ENCODE measurements at places on chromosomes 13 and 19.

DNA sequence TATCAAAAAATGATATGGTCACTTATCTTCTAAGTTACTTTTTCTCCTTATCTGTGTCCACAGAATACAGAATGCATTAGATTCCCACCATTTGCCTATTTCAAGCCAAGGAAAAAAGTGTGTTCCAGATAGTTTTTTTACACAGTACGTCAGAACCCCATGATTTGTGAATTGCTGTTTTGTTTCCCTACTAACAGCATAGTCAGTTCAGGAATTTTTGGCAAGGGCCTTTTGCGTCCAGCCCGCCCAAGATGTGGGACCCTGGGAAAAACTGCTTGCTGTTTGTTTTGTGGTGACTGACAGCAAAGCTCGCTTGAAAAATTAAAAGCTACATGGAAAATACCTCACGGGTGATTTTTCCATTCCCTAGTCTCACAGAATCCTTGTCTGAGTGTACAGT lies 20.4 kb upstream of the FAM216B start:
- no peak for DNase-seq

GRCh38 chr19:2852598-2852997 lies 11.3 kb downstream of the ZNF555 start:
- DNase-seq = no peak

DNA sequence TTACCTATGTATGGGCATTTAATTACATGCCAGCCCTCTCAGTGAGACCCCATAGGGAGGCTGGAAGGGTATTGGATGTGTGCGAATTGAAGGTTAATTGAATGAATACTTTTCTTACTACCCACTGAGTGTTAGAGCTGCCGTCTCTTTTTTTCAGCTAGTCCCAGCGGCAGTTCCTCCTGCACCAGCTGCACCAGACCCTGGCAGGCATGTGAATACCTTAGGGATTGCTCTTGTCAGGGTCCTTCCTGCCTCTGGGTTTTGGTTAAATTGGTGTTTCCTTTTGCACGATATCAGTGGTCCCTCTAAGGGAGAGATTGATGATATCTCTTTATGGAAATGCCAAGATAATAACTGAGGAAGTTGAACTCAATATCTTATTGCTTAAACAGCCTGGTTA lies 9.8 kb upstream of the CXCL17 start:
- no peak for DNase-seq

DNA sequence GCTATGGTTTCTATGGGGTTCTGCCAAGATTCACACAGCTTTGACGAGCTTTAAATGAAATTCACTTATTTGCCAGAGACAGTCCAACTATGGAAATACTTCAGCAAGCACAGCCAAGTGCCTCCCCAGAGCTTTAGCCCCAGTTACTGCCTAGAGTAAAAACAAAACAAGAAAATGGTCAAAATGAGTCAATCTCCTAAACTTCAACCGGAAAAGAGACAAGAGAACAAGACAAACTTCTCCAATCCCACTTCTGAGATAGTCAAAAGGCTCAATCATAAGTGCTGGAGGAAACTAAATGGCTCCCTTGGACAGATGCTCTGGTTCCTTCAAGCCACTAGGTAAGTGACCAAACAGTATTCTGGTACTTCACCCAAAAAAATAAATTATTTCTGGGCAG lies 65.8 kb downstream of the KATNAL1 start:
- no peak for DNase-seq

GRCh38 chr13:54934121-54934520 lies 1905.5 kb downstream of the OLFM4 start:
- no peak for DNase-seq

DNA sequence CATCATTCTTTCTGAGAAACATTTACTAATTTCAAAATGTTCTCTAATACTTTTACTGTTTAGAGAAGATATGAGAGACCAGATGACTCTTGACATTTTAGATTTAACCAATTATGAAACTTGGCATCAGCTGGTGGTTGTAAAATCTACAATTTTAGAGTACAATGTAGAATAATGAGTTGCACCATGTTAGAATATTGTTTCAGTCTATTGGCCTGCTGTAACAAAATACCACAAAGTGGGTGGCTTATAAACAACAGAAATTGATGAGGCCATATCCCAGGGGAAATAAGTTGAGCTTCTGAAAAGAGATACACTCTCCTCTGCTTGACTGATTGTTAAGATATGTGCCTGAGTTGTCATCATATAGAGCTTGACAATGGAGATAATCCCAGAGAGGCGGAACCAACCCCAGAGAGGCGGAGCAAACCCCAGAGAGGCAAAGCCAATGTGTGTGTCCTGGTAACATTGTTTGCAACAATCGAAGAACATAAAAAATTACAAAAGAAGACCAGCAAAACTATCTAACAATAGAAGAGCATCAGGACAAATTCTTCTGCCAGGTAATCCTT lies 373.0 kb upstream of the SLITRK1 start:
- no peak for DNase-seq

GRCh38 chr19:911197-912033 lies 1.6 kb downstream of the R3HDM4 start:
- no peak for DNase-seq

GRCh38 chr19:10421240-10422045 lies 1.1 kb downstream of the PDE4A start:
- no peak for DNase-seq

- no peak for DNase-seq
These were observed 24.0 kb upstream of the SCEL start for GRCh38 chr13:77511552-77511951.

DNA sequence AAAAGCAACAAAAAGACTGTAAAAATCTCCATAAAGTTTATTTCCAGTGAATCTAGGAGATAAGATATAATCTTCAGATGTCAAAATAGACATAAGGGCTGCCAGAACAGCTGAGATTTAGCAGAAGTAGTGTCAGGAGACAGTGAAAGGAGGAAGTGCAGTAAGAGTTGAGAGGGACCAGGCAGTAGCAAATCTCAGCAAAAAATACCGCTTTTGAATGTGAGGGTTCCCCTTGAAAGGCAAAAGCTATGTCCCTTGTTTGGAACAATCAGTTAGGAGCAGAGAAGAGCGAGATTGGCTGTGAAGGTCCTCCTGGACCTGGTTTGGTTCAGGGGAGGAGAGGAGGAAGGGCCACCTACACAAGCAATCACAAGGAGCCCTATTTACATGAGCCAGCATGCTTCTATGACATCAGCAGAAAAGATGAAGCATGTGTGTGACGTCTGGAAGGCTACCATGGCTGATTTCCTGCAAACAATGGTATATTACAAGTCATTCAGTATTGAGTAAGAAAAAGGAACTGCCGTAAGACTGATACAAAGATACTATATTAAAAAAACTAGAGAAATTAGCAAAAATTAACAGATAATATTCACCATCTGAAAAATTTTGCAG lies 98.9 kb upstream of the SIAH3 start:
- DNase-seq = no peak

DNA sequence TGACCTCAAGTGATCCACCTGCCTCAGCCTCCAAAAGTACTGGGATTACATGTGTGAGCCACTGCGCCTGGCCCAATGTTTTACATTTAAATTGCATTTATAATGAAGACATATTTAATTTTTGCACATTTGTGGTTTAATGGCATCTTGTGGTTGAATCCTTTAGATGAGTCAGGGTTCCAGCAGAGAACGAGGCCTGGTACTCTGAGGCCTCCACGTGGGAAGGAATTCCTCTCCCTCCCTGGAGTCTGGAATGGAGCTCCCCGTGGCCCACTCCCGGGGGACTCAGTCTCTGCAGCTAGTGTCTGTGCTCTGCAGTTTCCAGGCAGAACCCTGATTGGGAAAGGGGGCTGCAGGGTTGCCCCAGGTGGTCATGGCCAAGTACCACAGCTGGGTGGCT lies 24.2 kb downstream of the ZFR2 start:
- DNase-seq = no peak

- no peak for DNase-seq
These were observed 4.0 kb downstream of the PDS5B start for GRCh38 chr13:32590266-32590665.

DNA sequence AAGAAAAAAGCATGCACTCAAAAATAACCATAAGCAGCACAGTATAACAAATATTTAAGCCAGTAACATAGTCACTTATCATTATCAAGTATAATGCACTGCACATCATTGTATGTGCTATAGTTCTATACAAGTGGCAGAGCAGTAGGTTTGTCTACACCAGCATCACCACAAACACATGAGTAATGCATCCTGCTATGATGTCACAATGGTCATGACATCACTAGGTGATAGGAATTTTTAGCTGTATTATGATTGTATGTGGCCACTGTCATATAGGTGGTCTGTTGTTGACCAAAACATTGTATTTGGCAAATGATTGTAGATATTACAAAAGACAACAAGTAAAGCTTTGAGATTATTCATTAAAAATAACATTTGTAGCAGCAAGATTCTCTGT lies 860.7 kb upstream of the GPC6 start:
- no peak for DNase-seq

GRCh38 chr13:65926750-65927171 lies 1303.4 kb downstream of the PCDH9 start:
- no peak for DNase-seq

DNA sequence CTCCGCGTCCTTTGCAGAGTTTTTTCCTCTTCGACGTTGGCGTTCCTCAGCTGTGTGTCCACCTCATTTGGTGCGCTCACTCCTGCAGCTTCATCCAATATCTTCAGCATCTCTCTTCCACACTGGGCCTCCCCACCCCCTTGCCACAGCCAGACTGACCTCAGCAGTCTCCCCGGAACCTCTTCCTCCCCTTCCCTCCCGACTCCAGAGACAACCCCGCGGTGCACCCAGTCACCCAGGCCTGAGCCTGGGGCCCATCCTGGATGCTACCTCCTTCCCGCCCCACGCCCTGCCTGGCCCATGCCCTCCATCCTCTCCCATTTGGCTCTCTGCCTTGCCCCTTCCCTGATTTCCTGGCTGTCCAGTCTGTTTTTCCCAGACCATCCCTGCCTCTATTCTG lies 8.1 kb upstream of the C5AR2 start:
- DNase-seq = no peak

DNA sequence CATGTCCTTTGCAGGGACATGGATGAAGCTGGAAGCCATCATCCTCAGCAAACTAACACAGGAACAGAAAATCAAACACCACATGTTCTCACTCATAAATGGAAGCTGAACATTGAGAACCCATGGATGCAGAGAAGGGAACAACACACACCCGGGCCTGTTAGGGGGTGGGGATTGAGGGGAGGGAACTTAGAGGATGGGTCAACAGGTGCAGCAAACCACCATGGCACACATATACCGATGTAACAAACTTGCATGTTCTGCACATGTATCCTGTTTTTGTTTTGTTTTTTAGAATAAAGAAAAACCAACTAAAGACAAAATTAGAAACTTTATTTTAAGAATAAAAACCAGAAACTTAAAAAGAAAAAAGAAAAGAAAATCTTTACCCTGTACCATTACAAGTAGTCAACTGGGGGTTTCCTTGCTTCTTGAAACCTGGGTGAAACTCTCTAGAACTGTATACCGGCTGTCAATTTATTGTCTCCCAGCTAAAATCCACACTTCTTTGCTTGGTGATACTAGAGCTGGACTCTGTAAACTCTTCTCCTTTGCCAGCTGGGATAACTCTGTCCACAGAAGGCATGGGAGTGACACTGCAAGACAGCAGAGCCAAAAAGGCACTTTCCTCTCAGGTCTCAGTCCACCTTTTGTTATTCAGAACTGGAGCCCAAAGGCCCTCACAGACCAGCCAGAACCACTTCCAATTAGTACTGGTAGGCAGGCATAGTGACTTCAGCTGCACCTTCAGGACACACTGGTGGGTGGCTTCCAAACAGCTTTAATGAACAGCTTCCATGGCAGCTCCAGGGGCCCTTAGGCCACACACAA lies 9.0 kb downstream of the MICU2 start:
- DNase-seq = no peak

DNA sequence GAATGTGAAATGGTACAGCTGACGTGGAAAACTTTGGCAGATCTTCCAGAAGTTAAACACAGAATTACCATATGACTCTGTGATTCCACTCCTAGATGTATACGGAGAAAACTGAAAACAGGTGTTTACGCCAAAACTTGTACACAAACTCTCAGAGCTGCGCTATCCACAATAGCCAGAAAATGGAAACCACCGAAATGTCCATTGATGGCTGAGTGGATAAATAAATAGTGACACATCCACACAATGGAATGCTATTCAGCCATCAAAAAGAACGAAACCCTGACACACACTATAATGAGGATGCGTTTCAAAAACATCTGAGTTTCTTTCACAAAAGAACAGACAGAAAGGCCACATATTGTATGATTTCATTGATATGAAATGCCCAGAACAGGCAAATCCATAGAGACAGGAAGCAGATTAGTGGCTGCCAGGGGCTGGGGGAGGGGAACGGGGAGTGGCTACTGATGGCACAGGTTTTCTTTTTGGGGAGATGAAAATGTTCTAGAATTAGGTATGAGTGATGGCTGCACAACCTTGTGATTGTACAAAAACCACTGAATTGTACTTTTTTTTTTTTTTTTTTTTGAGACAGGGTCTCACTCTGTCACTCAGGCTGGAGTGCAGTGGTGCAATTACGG lies 33.0 kb downstream of the IL12RB1 start:
- no peak for DNase-seq

GRCh38 chr19:36707134-36707533 lies 19.7 kb downstream of the ZNF567 start:
- no peak for DNase-seq

GRCh38 chr13:28329395-28330158 lies 165.4 kb downstream of the FLT1 start:
- DNase-seq = no peak

DNA sequence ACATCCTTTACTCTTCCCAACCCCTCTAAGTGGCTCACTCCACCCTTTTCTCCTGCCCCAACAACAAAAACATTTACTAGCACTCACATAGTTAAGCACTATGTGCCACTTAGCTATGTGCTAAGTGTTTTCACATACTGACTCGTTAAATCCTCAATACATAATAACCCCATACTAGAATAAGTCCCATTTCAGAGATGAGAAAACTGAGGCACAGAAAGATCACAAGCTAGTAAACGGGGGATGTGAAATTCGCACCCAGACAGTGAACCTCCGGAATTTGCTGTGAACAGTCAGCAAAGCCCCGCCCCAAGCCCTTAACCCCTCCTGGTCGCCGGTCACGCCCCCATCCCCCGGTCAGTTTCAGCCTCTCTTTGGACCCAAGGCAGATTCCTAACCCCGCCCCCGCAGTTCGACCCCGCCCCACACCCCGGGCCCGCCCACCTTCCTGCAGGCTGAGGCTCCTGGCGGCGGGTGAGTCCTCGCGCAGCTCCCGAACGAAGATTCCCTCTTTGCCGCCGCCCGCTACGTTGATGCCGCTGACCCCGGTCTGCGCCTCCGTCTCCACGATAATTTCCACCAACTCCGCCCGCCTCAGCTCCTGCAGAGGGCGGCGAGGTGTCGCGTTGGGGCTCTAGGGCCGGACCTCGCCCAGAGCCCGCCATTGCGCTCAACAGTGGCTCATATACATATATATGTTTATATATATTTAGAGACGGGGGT lies 9.8 kb downstream of the PRX start:
- DNase-seq = peak; percentile 52

Measured in cerebellum (tissue), 4 donors.